Motor neuron (in vitro differentiated cells): ENCODE measurements at places on chromosomes 3 and 15.

GRCh38 chr15:68031404-68031803, 22.7 kb upstream of the PIAS1 start:
- no peak for ATAC-seq

- ATAC-seq = peak; percentile 69
Measured at GRCh38 chr15:73598530-73599160, 34.5 kb downstream of the NPTN start.

DNA sequence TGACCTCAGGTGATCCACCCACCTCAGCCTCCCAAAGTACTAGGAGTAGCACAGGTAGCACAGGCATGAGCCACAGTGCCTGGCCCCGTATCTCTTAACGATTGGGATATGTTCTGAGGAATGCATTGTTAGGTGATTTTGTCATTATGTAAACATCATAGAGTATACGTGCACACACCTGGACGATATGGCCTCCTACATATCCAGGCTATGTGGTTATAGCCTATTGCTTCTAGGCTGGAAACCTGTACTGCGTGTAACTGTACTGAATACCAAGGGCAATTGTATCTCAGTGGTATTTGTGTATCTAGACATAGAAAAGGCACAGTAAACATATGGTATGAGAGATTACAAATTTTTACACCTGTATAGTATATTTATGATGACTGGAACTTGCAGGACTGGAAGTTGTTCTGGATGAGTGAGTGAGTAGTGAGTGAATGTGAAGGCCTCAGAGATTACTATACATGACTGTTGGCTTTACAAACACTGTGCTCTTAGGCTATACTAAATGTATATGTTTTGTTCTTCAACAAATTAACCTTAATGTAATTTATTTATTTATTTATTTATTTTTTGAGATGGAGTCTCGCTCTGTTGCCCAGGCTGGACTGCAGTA, 120.7 kb downstream of the MBNL1 start:
- no peak for ATAC-seq

GRCh38 chr3:32200490-32200889, 38.0 kb upstream of the CMTM8 start:
- no peak for ATAC-seq

DNA sequence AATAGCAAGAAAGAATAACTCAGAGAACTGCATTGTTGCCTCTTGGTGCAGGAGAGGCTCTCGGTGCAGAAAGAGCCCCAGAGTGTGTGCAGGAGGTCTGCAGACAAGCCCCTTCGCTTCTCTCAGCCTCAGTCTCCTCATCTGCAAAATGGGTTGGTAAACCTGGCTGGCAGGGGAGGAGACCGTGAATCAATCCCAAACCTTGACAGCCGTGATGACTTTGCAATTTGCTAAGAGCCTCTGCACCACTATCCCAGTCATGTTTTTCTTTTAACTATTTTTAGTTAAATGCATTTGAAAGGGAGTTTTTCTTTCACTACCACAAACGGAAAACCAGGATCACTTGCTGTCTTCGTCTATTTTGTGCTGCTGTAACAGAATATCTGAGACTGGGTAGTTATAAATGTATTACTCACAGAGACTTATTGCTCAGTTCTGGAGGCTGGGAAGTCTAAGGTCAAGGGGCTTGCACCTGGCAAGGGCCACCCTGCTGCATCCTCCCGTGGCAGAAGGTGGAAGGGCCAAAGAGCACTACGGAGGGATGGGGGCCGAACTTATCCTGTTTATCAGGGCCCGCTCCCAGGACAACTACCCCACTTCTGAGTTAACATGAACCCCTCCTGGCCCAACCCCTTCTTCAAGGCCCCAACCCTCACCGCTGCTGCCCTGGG, 14.2 kb upstream of the IQSEC1 start:
- ATAC-seq = no peak

- ATAC-seq = no peak
Measured at GRCh38 chr3:8298021-8298954, 203.3 kb upstream of the LMCD1 start.

- peak; percentile 53 for ATAC-seq
Measured at GRCh38 chr3:107987036-107987939, 103.5 kb downstream of the CD47 start.
